ENCODE measurements at places on chromosomes 3 and 15. TPM values are rescaled to one million over a fixed set of nuclear protein-coding genes. Genes with fewer than 3 reads are reported as not detected.
A peak's percentile ranks its signal among the peaks of the same experiment; 100 is the strongest.

The OR5AC2 gene
- total RNA-seq = not detected

The SCG5 gene
- not detected for total RNA-seq

- no peak overlapping the region for H3K4me3 ChIP-seq
- no peaks in the 10 kb centered on the region for H3K4me1 ChIP-seq
- H3K36me3 ChIP-seq = no peaks in the 10 kb centered on the region
- DNase-seq = no peak
- no peak overlapping the region for H3K27ac ChIP-seq
Measured at GRCh38 chr3:192156382-192156781, 571.0 kb downstream of the FGF12 start.

DNA sequence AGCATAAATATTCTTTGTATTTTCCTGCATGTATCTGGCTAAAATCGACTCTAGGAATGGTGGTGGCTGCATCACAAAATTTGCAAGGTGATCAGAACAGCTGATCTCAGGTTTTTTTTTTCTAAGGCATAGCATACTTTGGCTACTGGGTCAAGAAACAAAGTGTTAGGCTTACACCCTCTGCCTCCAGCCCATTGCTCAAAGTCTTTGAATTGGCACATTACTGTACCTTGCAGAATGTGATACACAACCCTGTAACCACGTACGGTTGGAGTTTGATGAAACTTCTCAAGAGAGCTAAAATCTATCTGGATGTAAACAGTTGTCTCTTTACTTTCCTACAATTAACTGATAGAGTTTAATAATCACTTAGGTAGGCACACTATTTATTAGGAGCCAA lies 188.1 kb downstream of the THRB start:
- H3K4me1 ChIP-seq = no peaks in the 10 kb centered on the region
- no peaks in the 10 kb centered on the region for H3K27me3 ChIP-seq
- H3K36me3 ChIP-seq = no peaks in the 10 kb centered on the region
- H3K27ac ChIP-seq = no peak overlapping the region
- no peak overlapping the region for H3K4me3 ChIP-seq

GRCh38 chr3:172560026-172560425 lies 36.8 kb upstream of the TNFSF10 start:
- H3K36me3 ChIP-seq = no peaks in the 10 kb centered on the region
- H3K27me3 ChIP-seq = no peaks in the 10 kb centered on the region
- no peak for DNase-seq
- H3K27ac ChIP-seq = no peak overlapping the region
- H3K4me3 ChIP-seq = no peak overlapping the region

DNA sequence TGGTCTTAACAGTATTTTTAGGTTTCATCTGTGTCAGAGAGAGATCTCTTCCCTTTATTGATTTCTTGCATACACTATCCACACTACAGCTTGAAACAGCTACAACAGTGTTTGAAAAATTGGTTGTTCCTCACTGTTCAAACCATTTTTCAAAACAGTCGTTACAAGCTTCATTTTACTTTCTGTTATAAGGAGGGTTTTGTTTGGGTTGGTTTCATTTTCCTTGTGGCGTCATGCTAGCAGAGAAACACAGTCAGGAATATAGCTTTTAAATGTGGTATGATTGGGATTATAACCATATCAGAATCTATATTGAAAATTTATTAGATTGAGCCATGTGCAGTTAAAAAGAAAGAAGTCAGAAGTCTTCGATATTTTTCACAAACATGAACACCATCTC lies 400.6 kb downstream of the ZBTB20 start:
- H3K36me3 ChIP-seq = peaks cover 6% of the 10 kb centered on the region
- H3K27ac ChIP-seq = peak overlapping the region; percentile 80
- H3K4me1 ChIP-seq = peaks cover 47% of the 10 kb centered on the region
- peak overlapping the region; percentile 80 for H3K4me3 ChIP-seq
- H3K27me3 ChIP-seq = no peaks in the 10 kb centered on the region

DNA sequence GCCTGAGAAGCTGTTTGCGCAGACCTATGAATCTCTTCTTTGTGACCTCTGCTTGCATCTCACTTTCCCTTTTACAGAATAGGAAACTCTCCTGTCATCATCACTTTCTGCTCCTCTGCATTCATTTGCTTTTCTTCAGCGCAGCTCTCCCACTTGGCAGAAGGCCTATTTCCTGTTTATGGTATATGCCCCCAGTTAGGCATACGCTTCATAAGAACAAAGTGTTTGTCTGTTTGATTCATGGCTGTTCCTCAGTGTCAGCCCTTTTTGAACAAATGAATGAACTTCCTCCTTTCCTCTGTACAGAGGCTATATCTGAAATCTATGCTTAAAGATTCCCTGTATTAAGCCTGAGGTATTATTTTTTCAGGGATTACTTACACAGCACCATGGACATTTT lies 1216.9 kb upstream of the GBE1 start:
- no peaks in the 10 kb centered on the region for H3K36me3 ChIP-seq
- H3K4me1 ChIP-seq = no peaks in the 10 kb centered on the region
- no peak overlapping the region for H3K4me3 ChIP-seq
- DNase-seq = no peak

DNA sequence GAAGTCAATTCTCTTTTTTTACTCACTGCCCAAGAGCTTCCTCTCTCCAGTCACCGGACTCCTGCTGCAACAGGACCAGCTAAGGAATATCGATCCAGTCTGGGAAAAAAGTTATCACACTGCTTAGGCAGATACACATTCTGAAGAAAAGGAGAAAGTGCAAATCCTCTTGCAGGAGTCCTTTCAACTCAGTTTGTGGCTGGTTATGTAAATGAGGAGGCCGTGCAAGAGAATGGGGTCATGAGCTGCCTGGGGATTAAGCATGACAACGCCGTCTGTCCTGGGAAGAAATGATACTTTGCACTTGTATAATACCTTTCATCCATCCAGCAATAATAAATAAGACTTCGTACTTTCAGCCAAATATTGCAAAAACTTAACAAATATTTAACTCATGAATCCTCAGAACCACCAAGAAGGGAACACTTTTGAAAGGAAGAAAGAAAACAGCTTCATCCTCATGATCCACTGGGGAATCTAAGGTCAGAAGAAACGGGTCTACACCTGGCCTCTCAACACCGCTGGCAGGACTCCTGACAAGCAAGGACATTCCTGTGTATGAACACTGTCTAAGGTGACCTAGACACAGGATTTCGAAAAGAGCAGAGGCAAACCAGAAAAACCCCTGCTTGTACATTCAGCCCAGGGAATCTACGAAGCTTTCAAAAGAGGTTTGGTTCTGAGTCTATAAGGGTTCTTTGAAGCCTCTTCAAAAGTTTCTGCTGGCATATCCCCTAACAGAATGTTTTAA lies 13.1 kb upstream of the WWTR1 start:
- H3K36me3 ChIP-seq = no peaks in the 10 kb centered on the region
- no peak for DNase-seq
- no peak overlapping the region for H3K4me3 ChIP-seq
- no peaks in the 10 kb centered on the region for H3K4me1 ChIP-seq
- H3K27ac ChIP-seq = no peak overlapping the region

GRCh38 chr3:127164615-127165014 lies 28.3 kb upstream of the PRR23E start:
- H3K27me3 ChIP-seq = peaks cover 30% of the 10 kb centered on the region
- no peak overlapping the region for H3K4me3 ChIP-seq
- no peak overlapping the region for H3K27ac ChIP-seq
- no peaks in the 10 kb centered on the region for H3K4me1 ChIP-seq
- DNase-seq = no peak

GRCh38 chr3:149245738-149246451 lies 24.3 kb upstream of the CP start:
- peak overlapping the region; percentile 41 for H3K4me3 ChIP-seq
- no peaks in the 10 kb centered on the region for H3K36me3 ChIP-seq
- H3K4me1 ChIP-seq = peaks cover 39% of the 10 kb centered on the region
- H3K27ac ChIP-seq = no peak overlapping the region
- no peaks in the 10 kb centered on the region for H3K27me3 ChIP-seq

GRCh38 chr15:91110407-91110806 lies 10.3 kb downstream of the SV2B start:
- no peaks in the 10 kb centered on the region for H3K4me1 ChIP-seq
- DNase-seq = no peak
- no peaks in the 10 kb centered on the region for H3K36me3 ChIP-seq
- H3K4me3 ChIP-seq = no peak overlapping the region

- no peak overlapping the region for H3K27ac ChIP-seq
- H3K4me1 ChIP-seq = no peaks in the 10 kb centered on the region
- no peak for DNase-seq
- H3K4me3 ChIP-seq = no peak overlapping the region
Measured at GRCh38 chr3:64957408-64958198, 269.8 kb upstream of the ADAMTS9 start.

GRCh38 chr3:63933459-63933858 lies 21.3 kb upstream of the SCAANT1 start:
- peak overlapping the region; percentile 49 for H3K27ac ChIP-seq
- no peak overlapping the region for H3K4me3 ChIP-seq
- DNase-seq = no peak
- peaks cover 91% of the 10 kb centered on the region for H3K4me1 ChIP-seq
- H3K27me3 ChIP-seq = no peaks in the 10 kb centered on the region

Measured in naive thymus-derived CD8-positive, alpha-beta T cell (primary cell).